Hematopoietic multipotent progenitor cell treated with erythropoietin and hydrocortisone succinate and interleukin-3 and kit ligand, for 8 days (in vitro differentiated cells): ENCODE measurements at places on chromosomes 3 and 15.

GRCh38 chr3:28328188-28329151 lies 20.1 kb upstream of the ZCWPW2 start:
- peak; percentile 42 for DNase-seq

DNA sequence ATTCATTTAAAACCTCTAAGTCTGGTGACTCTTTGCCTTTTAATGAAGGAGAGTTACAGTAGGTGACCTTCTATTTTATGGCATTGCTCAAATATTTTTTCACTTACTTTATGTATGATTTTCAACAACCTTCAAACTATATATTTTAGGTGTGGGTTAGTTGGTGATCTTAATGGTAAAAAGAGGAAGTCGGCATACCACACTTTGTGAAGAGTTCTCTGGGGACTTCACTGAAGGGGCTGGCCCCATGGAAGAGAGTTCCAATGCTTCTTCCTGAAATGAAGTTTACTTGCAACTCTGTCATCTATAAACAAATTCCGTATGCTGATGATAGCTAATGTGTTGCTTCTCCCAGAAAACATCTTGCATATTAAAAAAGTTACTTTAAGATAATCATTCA lies 647.0 kb upstream of the SGO1 start:
- no peak for DNase-seq

DNA sequence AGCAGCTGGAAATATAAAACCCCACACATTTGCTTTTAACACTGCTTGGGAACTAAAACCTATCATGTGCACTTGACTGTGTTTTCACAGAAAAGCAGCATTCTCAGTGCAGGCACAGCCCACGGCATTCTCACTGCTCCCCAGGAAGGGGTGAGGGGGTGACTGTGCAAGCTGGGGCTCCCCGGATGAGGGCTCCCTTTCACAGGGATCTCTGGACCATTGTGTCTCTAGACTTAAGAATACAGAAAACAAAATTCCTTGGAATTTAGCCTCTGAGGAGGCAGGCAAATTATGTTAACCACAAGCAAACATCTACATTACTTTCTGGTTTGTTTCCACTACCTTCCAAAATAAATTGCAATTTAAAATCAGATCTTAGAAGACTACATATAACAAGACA lies 100.3 kb downstream of the FSIP1 start:
- DNase-seq: no peak

DNA sequence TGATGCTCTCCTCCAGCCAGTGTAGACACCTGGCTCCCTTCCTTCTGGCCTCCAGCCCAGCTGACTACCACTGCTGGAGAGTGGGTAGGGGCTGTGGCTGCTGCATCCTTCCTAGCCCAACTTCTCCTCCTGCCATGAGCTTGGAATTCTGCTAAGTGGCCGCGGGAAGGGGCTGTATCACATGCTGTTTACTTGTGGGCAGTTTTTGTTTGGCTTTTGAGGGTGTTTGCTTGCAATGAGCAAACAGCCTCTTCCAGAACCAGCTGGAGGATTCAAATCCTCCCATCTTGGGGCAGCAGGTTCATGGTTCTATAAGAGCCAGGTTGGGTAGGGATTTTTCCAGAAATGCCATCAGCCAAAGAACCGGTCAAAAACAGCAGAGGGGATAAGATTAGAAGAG lies 9.0 kb downstream of the GASK1A start:
- no peak for DNase-seq

DNA sequence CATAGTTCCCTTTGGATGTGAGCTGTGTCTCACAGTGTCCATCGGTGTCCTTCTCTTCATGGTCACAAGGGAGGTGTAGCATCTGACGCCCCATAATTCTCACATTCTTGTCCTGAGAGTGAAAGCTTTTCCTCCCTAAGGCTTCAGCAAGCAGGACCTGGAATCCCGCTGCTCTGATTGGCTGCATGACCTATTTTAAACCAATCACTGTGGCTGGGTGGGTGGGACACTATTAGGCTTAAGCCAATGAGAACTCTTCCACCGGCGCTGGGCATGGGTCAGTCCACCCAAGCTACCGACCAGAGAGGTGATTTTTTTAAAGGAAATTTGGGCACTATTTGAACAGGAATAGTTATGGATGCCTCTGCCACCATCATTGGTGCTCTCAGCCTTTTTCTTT lies 385.9 kb downstream of the MFSD1 start:
- DNase-seq: no peak

- no peak for DNase-seq
These were observed 152.5 kb upstream of the P2RY1 start for GRCh38 chr3:152682477-152682876.

DNA sequence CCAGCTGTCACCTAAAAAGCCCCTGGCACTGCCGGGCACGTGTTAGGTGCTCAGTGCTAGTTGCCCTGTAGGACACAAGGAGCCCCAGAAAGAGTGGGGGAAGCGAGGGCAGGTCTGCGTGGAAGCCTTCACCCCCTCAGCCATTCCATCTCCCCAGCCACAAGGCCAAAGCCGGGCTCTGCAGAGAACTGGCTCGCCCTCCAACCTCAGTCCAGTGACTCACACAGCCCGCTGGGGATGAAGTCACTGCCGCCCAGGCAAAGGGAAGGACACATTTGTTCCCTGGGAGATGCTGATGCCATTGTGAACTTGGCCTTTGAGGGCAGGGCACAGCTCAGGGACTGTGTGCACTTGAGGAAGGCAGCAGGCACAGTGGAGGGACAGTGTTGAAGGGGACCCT lies 48.1 kb downstream of the IQSEC1 start:
- no peak for DNase-seq

- DNase-seq: no peak
These were observed 17.0 kb downstream of the PEAK1 start for GRCh38 chr15:77402740-77403379.

DNA sequence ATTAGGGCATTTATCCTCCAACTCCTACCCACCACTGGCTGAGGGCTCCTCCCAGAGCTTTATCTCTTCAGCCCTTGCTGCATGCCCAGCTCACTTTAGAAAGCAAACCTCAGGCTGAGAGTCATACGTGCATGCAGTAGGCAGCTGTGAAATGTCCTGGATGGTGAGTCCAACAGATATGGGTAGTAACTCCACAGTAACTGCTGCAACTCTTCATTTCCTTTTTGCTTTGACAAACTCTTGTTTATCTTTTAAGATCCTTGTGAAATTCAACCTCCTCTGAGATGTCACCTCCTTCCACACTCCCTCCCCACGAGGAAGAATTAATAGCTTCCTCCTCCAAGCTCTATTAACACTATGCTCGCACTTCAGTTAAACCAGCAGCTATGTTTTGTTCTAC lies 35.9 kb upstream of the CTNNB1 start:
- DNase-seq: peak; percentile 49

DNA sequence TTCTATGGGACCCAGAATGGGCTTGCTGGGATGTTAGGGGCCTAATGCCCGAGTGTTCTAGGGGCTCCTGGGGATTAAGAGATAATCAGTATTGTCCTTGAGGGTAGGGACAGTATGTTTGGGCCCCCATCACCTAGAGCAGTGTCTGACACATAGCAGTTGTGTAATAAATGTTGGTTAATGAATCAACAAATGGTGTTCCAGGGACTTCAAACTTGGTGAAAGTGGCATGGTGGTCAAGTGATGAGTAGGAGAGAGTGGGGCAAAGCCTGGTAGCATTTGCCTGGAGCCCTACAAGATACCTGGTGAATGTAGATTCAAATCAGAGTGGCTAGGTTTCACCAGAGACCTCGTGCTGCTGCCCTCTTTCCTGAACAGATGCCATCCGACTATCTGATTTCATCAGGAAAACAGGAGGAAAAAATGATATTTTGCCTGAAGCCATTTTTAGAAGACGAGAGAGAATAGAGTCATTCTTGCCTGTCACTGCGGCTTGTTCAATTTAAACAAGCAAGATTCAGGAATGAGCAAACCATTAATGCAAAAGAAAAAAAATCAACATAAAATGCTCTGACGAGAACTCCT lies 117.3 kb downstream of the RPL22L1 start:
- no peak for DNase-seq

DNA sequence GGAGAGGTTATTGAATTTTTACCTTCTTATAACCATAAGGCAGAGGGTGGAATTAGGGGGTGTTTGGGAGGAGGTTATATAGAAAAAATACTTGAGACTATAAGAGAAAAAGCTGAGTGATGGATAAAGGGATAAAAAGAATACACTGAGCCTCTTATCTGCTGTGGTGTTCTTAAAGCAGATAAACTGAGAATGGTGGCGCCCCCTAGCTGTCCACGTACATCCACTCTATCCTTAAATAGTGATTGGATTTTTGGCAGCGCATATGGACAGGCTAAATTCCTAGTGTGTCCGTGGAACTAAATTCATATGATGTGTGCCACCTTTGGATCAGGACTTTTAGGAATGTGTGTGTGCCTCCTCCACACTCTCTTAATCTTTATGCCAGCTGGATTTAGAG lies 121.1 kb downstream of the OXSM start:
- peak; percentile 47 for DNase-seq

DNA sequence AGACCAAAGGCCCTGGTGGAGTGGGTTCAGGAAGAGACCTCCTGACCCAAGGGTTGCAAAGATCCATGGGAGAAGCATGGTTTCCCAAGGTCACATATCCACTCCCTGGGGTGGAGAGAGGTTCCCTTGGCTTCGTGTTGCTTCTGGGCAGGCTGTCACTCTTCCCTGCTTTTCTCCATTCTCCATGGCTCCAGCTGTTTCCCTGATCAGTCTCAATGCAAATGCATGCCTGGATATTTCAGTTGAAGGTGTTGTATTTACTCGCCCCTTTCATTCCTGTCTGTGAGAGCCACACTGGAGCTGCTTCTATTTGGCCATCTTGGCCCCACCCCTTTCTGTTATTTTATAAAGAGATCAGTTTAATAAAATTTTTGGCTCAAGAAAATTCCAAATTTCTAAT lies 95.0 kb upstream of the PLSCR4 start:
- no peak for DNase-seq

- DNase-seq: no peak
These were observed 148.1 kb downstream of the KLHL25 start for GRCh38 chr15:85646538-85647091.

DNA sequence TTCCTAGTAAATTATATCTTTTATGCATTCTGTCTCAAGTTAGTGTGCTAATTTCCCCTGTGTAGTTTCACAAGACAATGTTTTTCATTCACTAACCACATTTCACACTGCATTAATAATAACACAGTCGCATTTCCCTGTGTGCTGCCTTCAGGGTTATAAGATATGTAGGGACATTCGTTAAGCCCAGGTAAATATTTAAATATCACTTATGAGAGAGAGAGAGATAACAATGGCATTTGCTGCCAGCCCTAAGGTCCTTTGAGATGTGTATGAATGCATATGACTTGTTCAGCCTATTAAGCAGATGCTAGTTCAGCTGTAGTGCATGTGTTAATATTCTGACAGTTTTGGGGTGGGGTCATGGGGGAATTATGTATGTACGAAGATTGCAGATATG lies 876.7 kb downstream of the NAALADL2 start:
- no peak for DNase-seq

DNA sequence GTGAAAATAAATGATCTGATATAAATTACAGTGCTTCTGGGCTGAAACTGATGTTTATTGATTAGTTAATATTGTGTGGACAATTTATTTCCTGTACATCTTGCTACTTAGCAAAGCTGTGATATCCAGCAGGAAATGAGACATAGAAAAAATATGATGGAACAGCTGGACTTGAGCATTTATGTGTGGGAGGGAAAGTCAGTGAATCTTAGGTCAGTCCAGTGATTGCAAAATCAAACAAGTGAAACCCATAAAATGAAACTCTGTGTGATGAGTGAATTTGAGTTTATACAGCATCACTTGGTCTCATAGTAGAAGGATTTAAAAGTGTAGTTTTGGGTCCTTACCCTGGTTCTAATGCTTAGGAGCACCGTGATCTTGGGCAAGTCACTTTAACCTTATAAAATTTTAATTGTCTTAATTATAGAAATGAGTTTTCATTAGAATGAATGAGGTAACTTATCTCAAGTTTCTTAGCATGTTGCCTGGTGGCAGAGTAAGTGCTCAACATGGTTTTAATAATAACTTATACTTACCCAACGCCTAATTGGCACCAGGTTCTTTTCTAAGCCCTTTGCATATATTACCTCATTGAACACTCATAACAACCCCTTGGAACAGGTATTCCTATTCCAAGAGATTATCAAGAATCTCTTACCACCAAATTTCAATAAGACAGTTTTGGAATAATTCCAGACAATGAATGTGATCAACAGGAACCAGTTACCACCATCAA lies 194.6 kb downstream of the ADAMTSL3 start:
- no peak for DNase-seq

- no peak for DNase-seq
These were observed 7.2 kb upstream of the ELP6 start for GRCh38 chr3:47520756-47521155.

DNA sequence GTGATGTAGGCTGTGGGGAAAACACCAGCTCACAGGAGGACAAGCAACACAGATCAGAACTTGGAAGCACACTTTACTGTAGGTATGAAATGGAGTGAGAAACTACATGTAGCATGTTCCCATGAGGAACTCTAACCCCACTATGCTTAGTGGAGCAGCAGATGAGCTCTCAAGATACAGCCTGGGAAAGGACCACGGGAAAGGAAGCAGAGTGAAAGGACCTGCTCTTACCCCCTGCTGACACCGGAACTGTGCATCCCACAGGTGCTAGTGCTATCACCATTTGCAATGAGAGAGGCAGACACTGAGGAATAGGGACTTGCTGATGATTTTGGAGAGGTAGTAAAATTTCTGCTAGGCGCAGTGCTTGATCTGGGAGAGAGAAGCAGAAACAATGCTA lies 28.6 kb downstream of the USP4 start:
- no peak for DNase-seq

- no peak for DNase-seq
These were observed 80.9 kb downstream of the TNIK start for GRCh38 chr3:171379281-171379680.

GRCh38 chr3:41598402-41599126 lies 363.3 kb downstream of the ULK4 start:
- no peak for DNase-seq

DNA sequence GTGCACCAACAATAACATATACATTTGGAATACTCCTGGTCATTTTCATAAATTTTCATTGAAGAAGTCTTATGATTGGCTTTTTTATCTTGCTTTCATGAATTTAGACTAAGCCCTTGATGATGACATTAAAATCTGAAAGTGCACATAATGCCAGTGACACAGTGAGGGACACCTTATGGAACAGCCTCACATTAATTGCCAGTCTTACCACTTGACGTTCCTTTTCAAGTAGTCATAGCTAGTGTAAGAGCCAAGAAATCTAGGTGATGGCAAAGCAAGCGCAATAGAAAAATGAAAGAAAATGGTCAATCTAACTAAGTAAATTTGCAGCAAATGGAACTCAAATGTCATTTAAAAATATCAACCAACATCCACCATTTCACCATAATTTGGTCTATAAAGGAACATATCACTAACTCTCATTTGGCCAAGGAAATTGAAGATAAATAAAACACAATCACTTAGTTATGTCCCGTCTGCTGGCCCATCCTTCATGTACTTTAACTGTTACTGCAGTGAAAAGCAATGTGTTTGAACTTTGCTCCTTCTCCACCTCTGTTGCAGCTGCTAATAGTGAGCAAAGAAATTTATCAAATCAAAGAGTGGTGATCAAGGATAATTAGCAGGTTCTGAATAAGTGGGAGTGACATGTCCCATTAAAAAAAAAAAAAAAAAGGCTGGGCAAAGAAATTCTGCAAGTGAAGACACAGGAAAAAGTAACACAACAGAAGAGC lies 110.0 kb downstream of the TJP1 start:
- DNase-seq: no peak
